ENCODE measurements at places on chromosomes 1 and 21. TPM values are rescaled to one million over a fixed set of nuclear protein-coding genes. Genes with fewer than 3 reads are reported as not detected.
A peak's percentile ranks its signal among the peaks of the same experiment; 100 is the strongest.

TNFSF4 gene
- 0.74 TPM for total RNA-seq

HSPA6 gene
- total RNA-seq: 37.7 TPM

AMPD1 gene
- not detected for total RNA-seq

PLA2G2F gene
- total RNA-seq: not detected

CCDC24 gene
- 7.3 TPM for total RNA-seq

GPR61 gene
- total RNA-seq: not detected

MATN1 gene
- not detected for total RNA-seq

DNA sequence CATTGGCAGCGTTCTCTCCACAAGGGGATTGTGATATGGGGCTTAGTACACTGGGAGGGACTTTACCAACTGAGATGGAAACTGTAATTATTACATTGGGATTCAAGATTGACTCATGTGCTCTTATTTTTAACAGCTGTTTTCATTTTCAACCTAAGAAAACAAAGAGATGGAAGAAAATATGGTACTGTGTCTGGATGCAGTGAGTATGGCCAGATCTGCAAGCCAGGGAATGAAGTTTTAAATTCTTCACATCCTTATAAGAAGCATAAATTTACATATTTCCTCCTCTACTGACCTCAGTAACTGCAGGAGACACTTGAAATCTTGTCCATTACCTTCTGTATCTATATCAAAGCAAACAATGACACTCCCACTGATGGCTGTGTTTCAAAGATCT lies 81.5 kb upstream of the EDEM3 start:
- DNase-seq: no peak
- no peak overlapping the region for H3K27ac ChIP-seq
- H3K4me3 ChIP-seq: no peak overlapping the region
- no peaks in the 10 kb centered on the region for H3K36me3 ChIP-seq
- H3K27me3 ChIP-seq: no peaks in the 10 kb centered on the region
- no peaks in the 10 kb centered on the region for H3K4me1 ChIP-seq

DNA sequence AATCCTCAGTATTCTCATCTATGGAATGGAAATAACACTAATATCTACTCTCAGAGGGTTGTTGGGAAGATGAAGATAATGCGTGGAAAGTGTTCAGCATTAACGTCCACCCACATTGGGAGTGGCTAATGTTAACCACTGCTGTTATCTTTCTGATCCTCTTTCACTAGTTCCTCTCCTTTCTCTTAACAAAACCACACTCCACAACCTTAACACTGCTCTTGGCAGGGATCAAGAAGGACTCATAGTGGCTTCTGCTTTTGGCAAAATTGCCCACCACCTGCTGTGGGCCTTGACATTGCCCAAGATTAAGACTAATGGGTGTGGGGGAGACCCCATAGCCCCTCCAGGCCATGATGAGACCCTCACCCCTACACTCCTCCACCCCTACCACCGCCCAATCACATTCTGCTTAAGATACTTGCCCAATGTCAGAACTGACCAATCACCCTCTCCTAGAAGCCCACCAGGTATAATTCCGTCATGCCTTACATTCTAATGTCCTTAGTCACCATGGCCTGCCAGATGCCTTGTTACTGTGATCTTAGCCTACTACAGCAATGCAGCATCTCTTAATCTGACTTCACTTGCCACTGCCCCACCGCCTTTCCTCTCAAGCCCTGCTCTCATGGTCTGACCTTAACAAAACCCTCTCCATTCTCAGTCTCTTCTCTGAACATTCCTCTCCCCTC lies 27.1 kb downstream of the DHCR24 start:
- peaks cover 30% of the 10 kb centered on the region for H3K36me3 ChIP-seq
- H3K27ac ChIP-seq: no peak overlapping the region
- H3K4me1 ChIP-seq: peaks cover 13% of the 10 kb centered on the region
- no peak overlapping the region for H3K4me3 ChIP-seq

DNA sequence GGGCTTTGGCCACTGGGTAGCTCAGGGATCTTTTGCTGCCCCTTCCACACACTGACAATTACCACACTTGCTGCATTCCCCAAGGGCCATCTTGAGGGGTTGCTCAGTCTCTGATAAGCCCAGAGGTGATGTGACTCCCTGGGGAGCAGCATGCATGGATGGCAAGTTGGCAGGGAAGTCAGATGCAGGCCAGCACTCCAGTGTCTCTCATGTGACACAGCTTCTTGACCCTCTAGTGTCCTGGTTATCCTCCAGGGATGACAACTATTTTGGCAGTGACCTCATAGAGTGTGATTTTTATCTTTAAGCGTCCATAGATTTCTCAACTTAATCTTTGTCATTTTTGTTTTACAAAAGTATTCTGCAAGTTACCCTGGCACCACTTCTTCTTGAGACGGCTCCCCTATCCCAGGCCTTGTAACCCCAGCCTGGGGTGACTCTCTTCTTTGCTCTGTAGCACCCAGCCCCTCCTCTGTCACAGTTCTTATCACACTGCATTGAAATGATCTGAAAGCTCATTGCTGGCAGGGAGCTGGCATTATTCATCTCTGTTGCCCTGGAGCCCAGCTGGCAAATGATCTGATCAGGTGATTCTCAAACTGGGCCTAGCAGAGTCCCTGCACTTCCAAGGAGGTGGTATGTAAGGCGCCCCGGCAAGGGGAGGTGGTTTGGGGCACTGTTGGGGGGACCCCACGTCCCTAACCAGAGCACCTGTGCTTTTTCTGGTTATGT lies 72.6 kb downstream of the TENT5C start:
- H3K36me3 ChIP-seq: no peaks in the 10 kb centered on the region
- DNase-seq: no peak
- H3K4me1 ChIP-seq: no peaks in the 10 kb centered on the region
- H3K4me3 ChIP-seq: no peak overlapping the region
- no peak overlapping the region for H3K27ac ChIP-seq
- no peaks in the 10 kb centered on the region for H3K27me3 ChIP-seq

GRCh38 chr1:206982216-206982615 lies 12.0 kb upstream of the FCAMR start:
- no peak overlapping the region for H3K27ac ChIP-seq
- H3K36me3 ChIP-seq: no peaks in the 10 kb centered on the region
- H3K4me1 ChIP-seq: no peaks in the 10 kb centered on the region
- DNase-seq: peak; percentile 59
- H3K4me3 ChIP-seq: no peak overlapping the region

DNA sequence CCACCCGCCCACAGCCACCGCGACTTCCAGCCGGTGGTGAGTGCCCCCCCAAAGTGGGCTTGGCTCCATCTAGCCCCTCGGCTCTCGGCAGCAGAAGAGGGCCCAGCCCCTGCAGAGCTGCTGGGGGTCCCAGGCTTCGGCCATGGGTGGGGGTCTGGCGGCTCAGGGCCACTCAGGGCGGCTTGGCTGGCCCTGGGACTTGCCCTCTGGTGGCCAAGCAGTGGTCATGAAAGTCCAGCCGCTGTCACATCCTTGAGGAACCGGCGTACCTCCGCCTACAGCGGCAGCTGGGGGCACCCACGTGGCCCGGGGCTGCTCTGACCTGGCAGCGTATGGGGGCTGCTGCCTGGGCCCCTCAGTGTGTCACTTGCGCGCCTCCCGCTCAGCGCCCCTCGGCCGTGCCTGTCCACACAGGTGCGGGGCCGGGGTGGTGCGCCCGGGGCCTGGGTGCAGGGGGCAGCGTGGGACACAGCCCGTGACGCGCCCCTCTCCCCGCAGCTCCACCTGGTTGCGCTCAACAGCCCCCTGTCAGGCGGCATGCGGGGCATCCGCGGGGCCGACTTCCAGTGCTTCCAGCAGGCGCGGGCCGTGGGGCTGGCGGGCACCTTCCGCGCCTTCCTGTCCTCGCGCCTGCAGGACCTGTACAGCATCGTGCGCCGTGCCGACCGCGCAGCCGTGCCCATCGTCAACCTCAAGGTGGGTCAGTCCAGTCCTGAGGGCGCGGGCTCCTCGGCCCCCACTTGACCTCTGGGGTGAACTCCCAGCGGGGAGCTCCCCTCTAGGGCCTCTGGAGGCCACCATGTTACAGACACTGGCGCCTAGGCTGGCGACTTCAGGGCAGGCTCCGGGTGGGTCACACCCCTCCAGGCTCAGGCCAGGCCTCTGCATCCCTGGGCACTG lies 32.4 kb downstream of the SLC19A1 start:
- no peaks in the 10 kb centered on the region for H3K4me1 ChIP-seq
- no peak overlapping the region for H3K4me3 ChIP-seq
- peaks cover 11% of the 10 kb centered on the region for H3K36me3 ChIP-seq

DNA sequence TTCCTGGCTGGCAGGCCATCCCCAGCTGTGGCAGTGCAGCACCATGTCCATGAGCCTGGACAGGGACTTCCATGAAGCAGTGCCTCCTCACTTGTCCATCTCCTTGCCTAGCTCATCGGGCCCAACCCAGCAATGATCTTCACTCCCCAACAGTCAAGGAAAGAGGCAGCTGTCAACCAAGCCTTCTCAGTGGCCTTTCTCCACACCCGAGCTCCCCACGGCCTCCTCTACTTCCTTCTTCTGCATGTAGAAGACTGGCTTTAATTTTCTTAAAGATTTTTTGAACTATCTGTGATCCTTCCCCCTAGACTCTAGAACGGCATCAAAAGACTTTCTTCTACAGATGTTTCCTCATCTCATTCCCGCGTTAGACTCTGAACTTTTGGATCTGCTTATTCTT lies 65.5 kb upstream of the COA6 start:
- H3K36me3 ChIP-seq: no peaks in the 10 kb centered on the region
- H3K27me3 ChIP-seq: peaks cover 4% of the 10 kb centered on the region
- H3K27ac ChIP-seq: no peak overlapping the region

GRCh38 chr1:232627645-232628334 lies 2.1 kb downstream of the SIPA1L2 start:
- H3K27ac ChIP-seq: peak overlapping the region; percentile 54
- peak overlapping the region; percentile 87 for H3K4me3 ChIP-seq

DNA sequence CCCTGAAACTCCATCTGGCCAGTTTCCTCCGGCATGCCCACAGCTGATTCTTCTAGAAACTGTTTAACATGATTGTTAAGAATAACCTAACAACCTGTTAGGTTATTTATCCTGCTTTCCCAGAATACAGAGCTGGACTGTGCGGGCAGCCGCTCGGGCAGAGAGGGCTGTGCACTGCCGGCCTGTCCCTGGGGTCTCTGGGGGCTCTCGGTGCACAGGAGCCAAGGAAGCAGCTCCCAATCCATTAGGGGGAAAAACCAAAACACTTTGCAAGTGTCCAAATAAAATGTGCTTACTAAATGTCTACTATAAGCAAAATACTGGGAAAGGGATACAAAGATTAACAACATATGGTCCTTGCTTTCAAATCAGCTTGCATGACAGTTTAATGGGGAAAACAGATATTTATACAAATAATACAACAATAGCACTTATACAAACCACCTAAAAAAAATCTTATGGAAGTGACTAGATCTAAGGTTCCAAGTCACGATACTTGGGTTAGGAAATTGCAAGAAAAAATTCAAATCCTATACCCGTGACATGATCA lies 50.7 kb downstream of the HLCS start:
- no peaks in the 10 kb centered on the region for H3K36me3 ChIP-seq
- DNase-seq: peak; percentile 27
- H3K27ac ChIP-seq: no peak overlapping the region

DNA sequence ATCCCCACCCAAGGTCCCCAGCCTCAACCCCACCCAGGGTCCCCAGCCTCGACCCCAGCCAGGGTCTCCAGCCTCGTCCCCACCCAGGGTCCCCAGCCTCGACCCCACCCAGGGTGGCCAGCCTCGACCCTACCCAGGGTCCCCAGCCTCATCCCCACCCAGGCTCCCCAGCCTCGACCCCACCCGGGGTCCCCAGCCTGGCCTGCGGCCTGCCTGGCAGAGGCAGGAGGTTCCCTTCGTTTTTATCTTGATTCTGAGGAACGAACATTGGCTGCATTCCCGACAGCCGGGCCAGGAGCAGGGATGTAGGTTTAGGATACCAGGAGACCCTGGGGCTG lies 3.4 kb upstream of the PDE9A start:
- no peak for DNase-seq
- peaks cover 6% of the 10 kb centered on the region for H3K27me3 ChIP-seq
- no peak overlapping the region for H3K4me3 ChIP-seq
- no peak overlapping the region for H3K27ac ChIP-seq
- H3K4me1 ChIP-seq: peaks cover 30% of the 10 kb centered on the region

DNA sequence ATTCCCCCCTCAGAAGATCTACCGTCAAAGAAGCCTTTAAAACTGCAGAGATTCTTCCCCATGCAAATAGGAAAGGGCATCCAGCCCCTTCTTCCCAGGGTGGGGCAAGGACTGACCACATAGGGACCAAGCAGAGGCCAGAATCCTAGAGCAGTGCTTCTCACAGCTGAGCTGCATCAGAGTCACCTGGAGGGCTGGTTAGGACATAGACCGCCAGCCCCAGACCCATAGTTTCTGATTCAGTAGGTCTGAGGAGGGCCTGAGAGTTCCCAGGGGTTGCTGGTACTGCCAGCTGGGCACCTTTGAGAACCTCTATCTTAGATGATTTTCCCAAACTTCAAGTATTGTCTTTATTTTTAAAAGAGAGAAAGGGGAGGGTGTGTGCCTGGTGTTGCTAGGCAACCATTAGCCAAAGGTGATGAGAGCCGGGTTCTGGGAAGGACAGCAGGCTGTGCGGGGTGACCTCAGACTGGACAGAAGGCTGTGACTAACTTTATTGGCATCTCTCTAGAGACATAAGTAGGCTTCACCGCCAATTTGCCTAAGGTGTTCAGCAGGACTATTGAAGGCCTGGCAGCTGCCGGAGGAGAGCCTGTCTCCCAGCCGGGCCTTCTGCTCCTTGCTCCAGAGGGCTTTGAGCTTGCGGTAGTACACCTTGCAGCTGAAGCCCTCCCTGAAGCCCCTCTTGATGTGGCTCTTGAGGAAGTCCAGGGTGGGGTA lies 3.0 kb downstream of the SPATA46 start:
- peak overlapping the region; percentile 42 for H3K27ac ChIP-seq
- H3K36me3 ChIP-seq: no peaks in the 10 kb centered on the region
- no peak for DNase-seq
- H3K4me3 ChIP-seq: no peak overlapping the region
- no peaks in the 10 kb centered on the region for H3K4me1 ChIP-seq

DNA sequence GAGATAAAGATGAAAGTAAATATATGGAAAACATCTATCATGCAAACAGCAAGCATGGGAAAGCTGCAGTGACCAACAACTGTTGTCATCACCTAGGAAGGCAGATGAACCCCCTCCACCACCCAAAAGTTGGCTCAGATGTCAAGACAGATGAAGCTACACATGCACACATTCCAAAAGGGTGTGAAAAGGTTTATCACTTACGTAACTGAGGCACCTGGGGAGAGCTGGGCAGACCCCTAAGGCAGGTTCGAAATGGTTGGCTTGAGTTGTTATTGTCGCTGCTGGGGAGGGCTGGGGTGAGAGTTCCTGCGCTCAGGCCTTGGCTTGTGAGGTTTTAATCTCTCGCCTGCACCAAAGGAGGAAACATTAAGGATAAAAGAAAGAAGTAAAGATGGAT lies 355.1 kb upstream of the CHRM3 start:
- H3K4me3 ChIP-seq: no peak overlapping the region
- H3K27ac ChIP-seq: no peak overlapping the region
- no peaks in the 10 kb centered on the region for H3K36me3 ChIP-seq
- no peaks in the 10 kb centered on the region for H3K4me1 ChIP-seq
- DNase-seq: no peak

GRCh38 chr21:31671931-31672330 lies 12.4 kb downstream of the SOD1 start:
- H3K4me3 ChIP-seq: no peak overlapping the region
- H3K4me1 ChIP-seq: peaks cover 4% of the 10 kb centered on the region
- no peak for DNase-seq
- no peaks in the 10 kb centered on the region for H3K27me3 ChIP-seq

GRCh38 chr1:176897350-176898236 lies 266.9 kb downstream of the ASTN1 start:
- peak; percentile 21 for DNase-seq
- H3K36me3 ChIP-seq: no peaks in the 10 kb centered on the region
- H3K4me1 ChIP-seq: peaks cover 10% of the 10 kb centered on the region
- H3K27ac ChIP-seq: no peak overlapping the region
